Stimulated activated CD4-positive, alpha-beta T cell treated with anti-CD3 and anti-CD28 coated beads, Interleukin-15, amount 100 ng/mL, for 24 hours (primary cell): ENCODE measurements at places on chromosomes 2 and 18.

- DNase-seq = no peak
Observed at GRCh38 chr2:239767021-239767905, 257.9 kb downstream of the NDUFA10 start.

DNA sequence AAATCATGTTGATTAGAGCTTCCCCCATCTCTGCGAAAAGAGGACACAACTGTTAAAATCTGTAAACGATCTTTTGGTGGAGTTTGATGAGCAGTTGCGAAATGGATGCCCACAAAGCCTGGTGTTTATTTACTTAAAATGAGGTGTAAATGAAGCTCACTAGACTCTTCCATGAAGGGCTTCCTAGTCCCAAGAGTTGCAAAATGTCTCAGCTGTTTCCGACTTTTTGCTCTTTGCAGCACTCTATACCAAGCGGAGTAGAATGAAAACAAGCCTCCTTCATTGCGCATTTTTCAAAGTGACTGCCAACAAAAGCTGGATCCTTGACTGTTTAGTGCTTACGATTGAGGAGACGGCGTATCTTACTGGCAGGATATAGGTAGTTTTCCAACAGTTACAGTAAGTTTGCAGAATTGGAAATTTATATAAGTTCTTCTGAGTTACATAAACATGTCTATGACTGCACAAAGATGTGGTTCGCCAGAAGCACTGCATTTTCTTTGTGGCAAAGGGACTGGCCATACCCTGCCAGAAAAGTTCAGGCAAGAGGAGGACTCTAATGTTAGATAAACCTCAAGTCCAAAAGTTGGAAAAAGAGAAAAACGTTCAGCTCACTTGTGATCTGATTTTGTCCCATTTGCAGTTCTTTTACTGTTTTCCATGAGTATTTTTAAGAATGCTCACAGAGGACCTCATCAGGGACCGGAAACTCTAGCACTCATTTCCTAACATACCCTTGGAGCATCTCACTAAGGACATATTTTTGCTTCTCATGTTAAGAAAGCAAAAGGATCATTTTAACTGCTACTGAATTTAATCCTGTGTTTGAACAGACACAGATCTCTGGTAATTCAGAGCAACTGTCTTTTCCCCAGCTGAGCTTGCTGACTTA lies 42.7 kb downstream of the COLEC12 start:
- DNase-seq = no peak

- DNase-seq = no peak
Observed at GRCh38 chr2:10016001-10016801, 27.1 kb upstream of the KLF11 start.

- no peak for DNase-seq
Observed at GRCh38 chr18:58004317-58004716, 39.7 kb upstream of the NEDD4L start.

DNA sequence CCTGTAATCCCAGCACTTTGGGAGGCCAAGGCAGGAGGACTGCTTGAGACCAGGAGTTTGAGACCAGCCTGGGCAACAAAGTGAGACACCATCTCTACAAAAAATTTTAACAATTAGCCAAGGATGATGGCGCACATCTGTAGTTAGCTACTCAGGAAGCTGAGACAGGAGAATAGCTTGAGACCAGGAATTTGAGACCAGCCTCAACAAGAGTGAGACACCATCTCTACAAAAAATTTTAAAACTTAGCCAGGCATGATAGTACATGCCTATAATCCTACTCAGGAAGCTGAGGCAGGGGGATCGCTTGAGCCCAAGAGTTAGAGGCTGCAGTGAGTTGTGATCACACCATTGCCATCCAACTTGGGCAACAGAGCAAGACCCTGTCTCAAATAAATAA lies 7.0 kb downstream of the MEMO1 start:
- DNase-seq = no peak

DNA sequence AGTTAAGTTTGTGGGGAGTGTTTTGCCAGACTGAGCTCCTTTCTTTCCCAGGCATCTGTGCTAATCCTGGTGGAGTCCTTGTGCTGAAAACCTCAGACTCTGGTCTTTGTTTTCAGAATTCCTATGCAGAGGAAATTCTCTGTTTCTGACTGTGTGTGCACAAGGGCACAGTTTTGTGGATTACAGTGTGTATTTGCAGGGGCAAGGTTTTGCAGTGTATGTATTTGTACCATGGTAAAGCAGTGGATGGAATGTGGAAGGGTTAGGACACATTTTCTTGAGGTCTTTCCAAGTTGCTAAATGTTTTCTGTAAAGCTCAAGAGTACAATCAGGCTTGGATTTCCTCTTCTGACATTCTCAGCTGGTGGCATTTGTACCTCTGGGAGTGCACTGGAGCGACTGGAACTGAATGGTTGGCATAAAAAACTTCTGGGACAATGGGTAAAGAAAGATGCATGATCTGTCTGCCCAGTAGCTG lies 139.5 kb upstream of the RND3 start:
- no peak for DNase-seq

DNA sequence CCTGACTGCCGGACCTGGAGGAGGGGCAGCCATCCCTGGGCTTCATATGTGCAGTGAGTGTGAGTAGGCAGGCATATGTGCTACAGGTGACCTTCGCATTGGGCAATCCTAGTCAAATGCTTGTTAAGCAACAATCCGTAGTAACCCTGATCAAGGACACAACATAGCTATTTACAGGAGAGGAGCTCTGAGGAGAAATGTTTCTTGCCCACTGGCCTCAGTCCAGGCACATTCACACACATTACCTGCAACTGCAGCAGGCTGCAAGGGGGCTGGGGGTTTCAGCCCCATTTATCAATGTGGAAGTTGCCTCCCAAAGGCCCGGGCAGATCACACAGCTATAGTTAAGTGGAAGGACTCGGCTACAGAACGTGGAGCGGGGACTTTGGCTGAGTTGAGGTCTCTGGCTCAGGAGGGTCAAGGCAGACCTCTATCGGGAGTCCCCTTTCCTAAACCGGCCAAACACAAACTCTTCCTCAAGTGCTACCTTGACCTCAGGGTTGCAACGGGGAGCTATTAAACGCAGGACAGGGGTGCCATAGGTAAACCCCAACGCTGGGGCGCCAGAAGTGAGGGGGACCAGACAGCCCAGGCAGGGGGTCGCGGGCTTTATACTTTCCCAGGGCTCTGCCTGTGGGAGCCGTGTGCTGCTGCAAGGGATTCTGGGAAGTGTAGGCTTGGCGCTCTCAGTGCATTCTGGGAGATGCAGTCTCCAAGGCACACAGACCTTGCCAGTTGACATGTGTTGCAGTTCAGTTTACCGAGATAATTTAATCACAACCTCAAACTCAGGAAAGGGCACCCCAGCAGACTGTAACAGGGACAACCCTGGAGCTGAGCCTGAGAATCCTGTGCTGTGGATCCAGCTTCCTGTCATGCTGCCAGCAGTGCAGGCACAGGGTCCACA lies 9.4 kb downstream of the KHK start:
- DNase-seq = peak; percentile 63

DNA sequence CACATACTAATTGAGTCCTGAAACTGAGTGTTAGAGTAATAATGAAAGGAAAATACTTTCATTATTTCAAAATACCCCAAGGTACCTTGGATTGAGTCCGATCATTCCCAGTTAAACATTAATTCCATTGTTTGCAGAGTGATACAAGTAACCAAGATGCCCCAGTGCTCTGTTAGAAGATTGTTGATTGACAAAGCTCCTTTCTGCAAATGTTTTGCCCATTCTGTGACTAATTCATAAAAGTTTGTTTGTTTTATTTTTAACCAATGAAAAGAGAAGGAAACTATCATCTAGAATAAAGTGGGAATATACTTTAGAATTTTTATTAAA lies 124.0 kb downstream of the GULP1 start:
- no peak for DNase-seq

GRCh38 chr2:84891355-84892010 lies 10.6 kb upstream of the TRABD2A start:
- no peak for DNase-seq

GRCh38 chr2:219642069-219642454 lies 14.6 kb downstream of the SLC4A3 start:
- DNase-seq = no peak

DNA sequence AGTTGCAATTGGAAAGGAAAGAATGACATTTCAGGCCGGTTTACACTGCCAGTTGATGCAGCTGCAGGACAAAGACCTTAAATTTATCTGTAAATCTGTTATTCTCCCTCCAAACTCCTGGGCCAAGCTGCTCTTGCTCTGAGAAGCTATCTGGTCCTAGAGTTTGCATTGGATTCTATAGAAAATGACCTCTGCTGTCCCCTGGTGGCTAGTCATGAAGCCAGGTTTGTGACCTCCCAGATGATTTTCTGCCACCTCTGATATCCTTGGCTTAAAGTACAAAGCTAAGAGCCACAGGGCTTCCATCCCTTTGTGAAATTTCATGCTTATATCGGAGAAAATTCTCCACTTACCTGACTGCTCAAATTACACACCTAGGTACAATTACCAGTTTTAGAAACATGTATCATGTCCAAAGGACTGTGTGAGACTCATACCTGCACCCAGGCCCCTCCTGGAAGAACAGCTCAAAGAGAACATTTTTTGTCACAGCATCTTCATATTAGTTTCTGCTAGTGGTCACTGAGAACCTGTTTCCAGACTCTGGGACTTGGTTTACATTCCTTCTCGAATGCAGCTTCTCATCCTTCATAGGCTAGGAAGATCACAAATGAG lies 28.9 kb upstream of the IER3IP1 start:
- peak; percentile 49 for DNase-seq

GRCh38 chr18:37535968-37536367 lies 29.6 kb downstream of the CELF4 start:
- no peak for DNase-seq

GRCh38 chr2:68487773-68488355 lies 20.5 kb downstream of the APLF start:
- no peak for DNase-seq

DNA sequence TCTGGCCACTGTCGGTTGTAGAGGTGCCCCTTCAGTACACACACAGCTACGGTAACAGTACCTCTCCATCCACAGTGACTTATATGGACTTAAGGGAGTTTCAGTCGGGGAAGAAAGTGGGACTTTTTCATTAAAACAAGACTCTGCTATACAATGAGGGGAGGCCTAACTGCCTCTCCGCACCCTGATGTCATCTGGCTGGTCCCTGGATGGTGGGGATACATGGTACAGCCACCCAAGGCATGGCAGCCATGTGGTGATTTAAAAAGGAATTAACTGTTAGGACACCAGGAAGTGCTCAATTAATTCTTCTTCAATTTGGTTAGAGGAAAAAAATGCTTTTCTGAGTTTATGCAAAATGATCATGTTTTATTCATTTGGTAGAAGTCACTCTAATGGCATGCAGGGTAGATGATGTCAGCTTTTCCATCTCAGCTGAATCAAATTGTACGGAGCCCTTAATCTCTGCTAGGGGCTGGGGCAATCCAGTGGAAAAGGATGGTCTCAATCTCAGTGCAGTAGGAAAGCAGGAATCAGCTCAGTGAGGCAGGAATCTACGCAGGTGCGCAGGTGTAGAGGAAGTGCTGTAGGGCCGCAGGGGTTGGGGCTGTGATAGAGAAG lies 243.9 kb downstream of the PRKCE start:
- DNase-seq = no peak

DNA sequence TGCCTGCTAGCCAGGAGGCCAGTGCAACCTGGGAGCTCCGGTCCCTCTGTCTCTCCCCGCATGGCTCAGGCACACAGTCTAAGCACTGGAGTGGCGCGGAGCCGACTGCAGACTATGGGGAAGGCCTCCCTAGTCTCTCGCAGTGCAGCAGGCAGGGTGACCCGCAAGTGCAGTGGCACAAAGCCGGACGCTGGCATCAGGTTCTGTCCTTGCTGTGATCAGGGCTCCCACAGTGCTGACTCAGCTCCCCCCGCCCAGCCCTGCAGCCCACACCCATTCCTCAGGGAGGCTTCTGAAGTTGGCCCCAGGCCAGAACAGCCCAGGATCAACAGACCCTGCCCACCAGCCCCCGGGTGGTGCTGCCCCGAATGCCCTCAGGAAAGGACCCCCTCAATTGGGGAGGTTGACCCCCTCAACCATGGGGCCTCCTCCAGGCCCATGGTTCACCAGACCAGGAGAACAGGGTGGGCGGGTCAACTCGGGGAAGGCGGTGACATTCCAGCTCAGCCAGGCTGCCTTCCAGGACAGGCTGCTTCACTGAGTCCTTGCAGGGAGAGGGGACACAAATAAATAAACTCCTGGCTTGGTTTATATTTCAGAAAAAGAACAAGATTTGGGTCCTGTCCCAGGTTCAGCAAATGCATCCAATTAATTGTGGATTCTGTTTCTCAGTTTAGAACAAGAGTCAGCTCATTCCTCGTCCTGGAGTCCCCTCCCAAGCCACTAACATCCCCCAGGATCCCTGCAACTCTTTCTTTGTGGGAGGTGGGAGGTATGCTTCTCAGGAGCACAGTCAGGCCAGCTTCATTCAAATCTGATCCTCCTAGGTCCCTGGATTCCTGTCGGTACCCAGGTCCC lies 12.2 kb downstream of the BIN1 start:
- no peak for DNase-seq

- DNase-seq = peak; percentile 4
Observed at GRCh38 chr2:98149333-98149697, 62.3 kb downstream of the VWA3B start.

- DNase-seq = peak; percentile 74
Observed at GRCh38 chr2:96556441-96557330, 20.1 kb downstream of the ARID5A start.

GRCh38 chr2:219559156-219559915 lies 12.0 kb downstream of the OBSL1 start:
- no peak for DNase-seq

- peak; percentile 64 for DNase-seq
Observed at GRCh38 chr2:64655018-64655664, 1.4 kb upstream of the SERTAD2 start.
